ENCODE measurements at places on chromosomes 7 and 10.

GRCh38 chr10:121566755-121567154 is 31.5 kb downstream of the FGFR2 start:
- no peak for DNase-seq

DNA sequence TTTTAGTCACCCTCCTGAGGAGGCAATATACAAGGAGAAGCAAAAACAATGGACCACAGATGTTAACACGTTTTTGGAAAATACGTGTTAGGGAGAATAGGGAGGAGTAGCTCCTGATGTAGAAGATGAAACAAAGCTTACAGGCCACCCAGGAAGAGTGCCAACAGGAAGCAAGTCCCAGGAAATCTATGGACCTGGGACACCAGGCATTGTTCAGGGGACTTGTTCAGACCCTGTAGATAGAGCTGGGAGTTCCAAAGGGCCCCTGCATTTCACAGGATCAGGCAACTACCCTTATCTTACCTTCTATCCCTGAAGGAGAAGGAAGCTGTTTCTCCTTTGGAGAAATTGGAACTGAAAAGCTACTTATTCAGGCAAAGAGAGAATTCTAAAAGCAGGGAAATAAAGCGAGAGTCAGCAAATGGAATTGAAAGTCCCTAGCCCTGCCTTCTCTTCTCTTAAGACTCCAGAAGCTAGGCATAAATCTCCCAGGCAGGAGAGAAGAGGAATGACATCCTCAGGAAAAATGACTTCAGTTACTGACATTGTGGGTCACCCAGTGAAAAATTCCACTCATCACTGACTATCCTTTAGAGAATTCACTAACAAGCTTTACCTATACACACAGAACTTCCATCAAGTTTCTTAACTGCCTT is 77.7 kb upstream of the FAM3C start:
- no peak for DNase-seq

- no peak for DNase-seq
Observed at GRCh38 chr10:57849691-57850357, 417.9 kb downstream of the IPMK start.

DNA sequence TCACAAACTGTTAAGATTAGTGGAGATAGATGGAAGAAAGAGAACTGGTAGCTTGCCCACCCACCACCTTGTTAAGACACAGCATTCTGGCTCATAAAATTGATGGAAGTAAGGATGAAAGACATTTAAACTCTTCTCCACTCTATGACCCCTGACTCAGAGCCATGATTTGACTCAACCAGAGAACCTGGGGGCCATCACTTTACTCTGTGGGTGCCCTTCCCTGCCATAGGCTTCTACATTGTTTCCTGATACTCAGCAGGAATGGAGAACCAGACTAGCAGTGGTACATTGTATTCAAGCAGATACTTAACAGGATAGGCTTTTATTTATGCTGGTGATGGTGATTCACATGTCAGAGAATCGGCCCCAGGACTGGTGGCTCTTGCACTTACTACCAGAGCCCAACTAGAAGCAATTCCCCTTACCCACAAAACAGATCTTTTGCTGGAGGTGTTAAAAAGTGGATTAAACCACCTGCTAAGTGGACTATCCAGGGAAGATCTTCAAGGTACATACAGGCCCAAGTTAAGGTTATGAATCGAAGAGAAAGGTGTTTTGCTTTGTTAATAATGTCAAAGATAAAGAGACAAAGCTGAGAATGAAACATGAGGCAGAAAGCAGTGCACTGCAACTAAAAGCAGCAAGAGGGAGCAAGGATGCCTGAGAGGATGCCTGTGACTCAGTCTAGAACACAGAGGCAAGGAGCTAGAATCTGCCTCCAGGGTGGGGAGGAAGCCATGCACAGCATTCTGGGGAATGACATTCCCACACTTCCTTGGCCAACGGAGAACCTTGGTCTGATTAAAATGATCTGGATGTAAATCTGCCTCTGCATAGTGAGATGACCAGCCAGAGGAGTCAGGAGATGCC is 36.0 kb upstream of the GLI3 start:
- no peak for DNase-seq

DNA sequence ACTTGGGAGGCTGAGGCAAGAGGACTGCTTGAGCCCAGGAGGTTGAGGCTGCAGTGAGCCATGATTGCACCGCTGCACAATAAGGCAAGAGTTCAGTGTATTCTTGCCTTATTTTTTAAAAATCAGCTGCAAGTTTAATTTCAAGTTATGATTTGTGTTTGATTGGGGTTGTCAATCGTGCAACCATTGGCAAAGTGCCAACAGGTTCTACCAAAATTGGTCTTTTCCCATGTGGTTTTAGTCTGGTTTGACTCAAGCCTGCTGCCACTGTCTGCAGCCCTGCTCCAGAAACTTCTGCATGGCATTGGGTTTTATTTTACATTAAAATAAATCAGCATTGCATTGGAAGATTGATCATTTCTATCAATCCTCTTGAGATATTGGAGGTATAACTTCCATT is 72.7 kb downstream of the PTPRE start:
- no peak for DNase-seq

DNA sequence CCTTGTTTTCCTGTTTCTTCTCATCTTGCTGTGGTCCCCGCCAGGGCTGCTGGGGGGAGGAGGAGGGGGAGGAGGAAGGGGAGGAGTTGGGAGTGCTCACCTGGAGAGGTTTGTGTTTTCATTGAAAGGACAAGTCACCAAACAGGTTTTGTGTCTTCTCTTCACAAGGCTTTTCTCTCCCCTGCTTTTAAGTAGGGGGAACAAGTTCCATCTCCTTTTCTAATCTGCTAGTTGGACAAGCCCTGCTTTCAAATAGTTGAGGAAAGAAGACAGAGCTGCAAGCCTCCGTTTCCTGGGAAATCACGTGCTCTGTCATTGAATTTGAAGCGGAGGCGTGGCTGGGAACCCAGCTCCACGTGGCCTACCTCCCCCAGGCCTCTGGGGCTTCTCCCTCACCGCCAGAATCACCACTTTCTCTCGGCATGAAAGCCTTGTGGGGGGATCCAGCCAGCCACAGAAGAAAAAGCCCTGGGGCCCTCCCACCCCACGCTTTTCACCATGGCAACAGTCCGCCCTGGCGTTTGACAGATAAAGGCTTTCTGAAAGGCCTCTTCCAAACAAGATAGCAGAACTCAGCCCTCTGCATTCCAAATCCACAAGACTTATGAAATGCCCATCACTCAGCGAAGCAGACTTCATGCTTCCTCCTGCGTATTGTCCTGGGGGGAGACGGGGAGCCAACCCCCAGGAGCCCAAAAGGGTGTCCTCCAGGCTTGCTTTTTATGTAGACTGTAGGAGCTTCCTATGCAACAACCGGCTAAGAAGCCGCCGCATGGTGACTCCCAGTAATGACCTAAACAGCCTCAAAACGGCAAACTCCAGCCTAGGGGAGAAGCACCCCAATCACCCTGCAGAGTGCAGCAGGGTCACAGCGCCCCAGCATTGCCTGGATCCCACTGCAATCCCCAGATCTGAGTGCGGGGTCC is 51.7 kb downstream of the PROSER2 start:
- peak; percentile 6 for DNase-seq

DNA sequence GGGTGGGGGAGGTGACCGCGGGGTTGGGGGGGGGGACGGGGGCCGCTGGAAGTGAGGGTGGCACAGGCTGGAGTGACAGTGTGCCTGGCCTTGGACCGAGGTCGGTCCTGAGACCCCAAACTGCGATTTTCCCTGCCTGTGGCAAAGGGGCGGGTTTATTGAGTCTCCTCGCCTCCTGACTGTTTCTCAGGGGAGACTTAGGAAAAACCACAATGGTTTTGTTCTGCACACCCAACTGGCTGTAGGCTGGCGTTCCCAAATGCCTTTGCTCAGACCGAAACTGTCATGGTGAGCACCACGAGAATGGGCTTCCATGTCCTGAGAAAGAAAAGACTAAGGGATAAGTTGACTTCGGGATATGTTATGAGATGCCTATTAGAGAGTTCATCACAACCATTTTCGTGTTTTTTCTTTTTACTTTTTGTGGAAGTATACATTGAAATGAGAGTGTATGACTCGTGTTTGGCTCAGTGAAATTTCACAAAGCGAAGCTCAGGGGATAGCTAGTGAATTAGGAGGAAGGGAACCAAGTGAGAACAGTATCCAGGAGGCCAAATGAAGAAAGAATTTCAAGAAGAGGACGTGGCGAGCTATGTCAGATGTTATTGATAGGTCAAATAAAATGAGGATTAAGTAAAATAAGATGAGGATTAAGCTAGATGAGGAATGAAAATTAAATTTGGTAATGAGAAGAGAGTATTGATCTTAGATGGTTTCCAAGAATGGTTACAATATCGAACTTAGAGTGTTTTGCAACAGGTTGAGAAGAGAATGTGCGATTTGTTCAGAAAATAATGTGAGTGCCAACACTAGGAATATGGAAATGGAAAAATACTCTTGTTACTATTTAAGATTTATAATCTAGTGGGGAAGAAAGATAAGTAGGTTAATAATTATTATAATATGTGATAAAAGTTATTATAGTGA is 918 bp downstream of the NET1 start:
- DNase-seq: no peak

DNA sequence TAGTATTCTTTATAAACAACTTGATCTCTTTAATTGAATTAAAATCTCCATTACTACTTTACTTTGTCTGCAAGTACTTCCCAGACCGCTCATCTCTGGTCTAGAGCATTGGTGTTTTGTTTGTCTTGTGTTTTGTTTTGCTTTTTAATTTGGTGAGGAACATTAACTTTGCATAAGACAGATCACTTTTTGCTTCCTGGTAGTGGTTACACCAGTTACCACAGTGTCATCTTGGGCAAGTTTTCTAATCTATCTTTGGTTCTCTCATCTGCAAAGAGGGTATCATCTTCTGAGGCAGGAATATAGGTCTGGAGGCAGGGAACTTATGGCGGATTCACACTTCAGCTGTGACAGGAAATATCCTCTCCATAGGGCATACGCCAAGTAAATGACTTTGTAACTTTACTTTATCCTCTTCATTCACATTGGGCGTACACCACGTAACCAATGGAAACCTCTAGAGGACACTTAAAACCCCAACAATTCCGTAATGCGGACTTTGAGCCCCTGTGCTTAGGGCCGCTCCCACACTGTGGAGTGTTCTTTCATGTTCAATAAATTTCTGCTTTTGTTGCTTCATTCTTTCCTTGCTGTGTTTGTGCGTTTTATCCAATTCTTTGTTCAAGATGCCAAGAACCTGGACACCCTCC is 83.2 kb upstream of the JAZF1 start:
- DNase-seq: no peak
